Activated T-helper 2 cell treated with anti-CD3 and anti-CD28 coated beads, Interferon-gamma antibody, Interleukin-2, Interleukin-4, amounts not matched to agents 10 μg/mL and 5 μg/mL and 100 μg/mL, durations not matched to agents 14 hours and 24 hours and 36 hours (primary cell): ENCODE measurements at places on chromosomes 16 and 17. TPM values are rescaled to one million over a fixed set of nuclear protein-coding genes. Genes with fewer than 3 reads are reported as not detected.

Gene HOXB9
- total RNA-seq: 0.16 TPM in 2 replicates

Gene KIFC3
- total RNA-seq: 0.16 and 0.52 TPM in 2 replicates

Gene TNFAIP1
- 31.3 and 32.3 TPM in 2 replicates for total RNA-seq

Gene FBXW10
- not detected in 2 replicates for total RNA-seq

Gene KRT23
- total RNA-seq: not detected in 2 replicates

Gene KRT28
- total RNA-seq: not detected in 2 replicates
